Inflammatory macrophage (primary cell): ENCODE measurements at places on chromosomes 7 and 10.
A peak's percentile ranks its signal among the peaks of the same experiment; 100 is the strongest.

GRCh38 chr10:97791824-97792721, 20.3 kb upstream of the SFRP5 start:
- peak; percentile 59 for DNase-seq

GRCh38 chr7:68399991-68400590, 1198.2 kb upstream of the AUTS2 start:
- no peak for DNase-seq

DNA sequence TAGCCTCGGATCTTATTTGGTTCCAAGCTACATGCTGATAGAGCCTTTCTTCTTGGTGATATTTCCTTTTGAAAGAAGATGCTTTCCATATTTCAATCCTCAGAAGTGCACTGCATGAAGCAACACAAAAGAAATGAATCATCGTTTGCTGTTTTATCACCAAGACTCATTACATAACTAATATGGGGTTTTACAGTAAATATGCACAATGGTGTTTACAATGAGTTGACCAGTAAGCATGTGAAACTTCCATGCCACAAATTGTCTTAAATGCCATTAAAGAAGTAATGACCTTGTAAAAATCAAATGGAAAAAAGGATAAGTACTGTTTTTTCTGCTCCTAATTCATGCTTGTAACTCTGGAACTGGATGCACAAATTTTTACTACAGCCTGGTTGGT, 1017.0 kb upstream of the GHITM start:
- no peak for DNase-seq

- no peak for DNase-seq
These were observed 81.3 kb upstream of the AGR3 start for GRCh38 chr7:16963044-16963443.

DNA sequence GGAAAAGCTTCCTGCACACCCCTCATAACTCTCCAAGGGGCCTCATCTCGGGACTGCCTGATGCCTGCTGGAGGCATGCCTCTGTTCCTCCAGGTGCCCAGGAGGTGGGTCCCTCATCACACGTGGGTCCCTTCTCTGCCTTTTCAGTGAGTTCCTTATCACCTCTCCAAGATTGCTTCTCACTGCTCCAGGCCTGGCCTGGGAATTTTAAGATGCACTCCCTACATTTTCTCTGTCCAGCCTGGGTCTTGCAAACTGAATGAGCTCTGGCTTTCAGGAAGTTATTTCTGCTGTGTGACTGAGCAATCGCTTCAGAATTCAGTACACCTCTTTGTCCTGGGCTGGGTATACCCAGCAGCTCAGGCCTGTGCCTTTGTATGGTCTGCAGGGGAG, 43.8 kb downstream of the LRRC18 start:
- no peak for DNase-seq

DNA sequence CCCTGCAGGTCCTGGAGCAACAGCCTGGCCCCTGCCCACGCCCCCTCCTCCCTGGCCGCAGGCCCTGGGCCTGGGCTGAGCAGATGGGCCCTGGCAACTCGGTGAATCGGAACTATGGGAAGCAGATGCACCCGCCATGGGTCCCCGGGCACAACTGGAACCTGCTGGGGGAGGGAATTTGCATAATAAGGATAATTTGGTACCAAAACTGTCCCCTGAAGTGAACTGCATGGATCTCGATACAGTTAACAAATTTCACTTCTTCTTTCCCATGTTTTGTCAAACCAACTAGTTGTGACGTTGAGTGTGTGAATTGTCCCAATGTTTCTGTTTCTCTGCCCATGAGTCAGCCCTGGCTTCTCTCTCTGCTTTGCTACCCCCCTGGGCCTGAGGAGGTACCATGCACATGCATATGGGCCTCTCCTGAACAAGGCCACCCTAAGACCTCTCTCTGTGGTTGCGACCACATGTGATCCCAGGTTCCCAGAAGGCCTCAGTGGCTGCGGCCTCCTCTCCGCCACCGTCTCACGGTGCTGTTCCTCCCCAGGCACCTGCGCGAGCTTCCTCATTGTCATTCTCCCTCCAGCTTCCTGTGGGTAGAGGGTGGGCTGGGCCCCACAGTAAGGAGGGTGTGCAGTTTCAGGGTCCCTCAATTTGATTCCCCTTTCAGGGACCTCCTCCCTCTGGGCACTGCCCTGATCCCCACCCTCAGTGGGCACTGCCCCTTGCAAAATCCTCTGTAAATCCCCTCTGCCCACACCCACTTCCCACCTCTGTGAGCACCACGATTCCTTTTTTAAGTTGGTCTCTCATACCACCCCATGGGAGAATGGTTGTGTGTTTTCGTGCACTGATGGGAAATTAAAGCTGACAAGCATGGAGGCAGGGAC, 40.0 kb downstream of the FIGNL1 start:
- DNase-seq = peak; percentile 48

DNA sequence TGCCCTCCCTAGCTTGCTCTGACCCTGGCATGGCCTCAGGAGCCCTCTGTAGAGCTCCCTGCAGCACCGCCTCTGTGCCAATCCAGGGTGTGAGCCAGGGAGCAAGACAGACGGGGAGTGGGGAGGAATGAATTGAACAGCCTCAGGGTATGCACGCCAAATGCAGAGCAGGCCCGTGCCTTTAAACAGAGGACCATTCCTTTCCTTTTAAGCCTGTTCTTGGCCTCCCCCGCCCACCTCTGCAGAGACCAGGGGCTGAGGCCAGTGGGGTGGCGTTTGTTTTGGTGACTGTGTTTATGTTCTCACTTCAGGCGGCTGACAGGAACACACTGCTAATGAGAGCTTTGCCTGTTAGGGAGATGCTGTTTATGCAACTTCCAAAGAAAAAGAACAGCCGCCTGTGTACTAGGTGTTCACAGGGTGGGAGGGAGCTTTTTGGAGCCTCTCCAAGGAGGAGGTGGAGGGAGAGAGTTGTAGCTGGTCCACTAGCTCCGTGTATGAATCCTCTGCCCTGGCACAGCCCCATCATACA, 528.1 kb upstream of the DPP6 start:
- no peak for DNase-seq

DNA sequence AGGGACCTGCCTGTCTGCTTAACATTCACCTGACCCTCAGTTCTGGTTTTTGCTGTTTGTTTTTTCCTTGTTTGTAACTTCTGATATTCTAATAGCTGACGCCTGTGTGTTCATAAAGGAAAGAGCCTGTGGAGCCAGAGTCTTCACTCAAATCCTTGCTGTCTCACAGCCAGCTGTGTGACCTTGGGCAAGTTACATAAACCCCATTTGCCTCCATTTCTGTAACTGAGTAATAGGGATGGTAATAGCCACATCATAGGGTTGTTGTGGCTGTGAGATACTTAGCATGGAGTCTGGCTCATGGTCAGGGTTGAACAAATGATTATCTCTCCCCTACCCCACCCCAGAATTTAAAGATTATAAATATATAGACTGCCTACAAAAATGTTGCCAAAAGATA, 27.0 kb downstream of the WBP1L start:
- DNase-seq = no peak

- no peak for DNase-seq
These were observed 294.4 kb downstream of the BICC1 start for GRCh38 chr10:58806970-58807628.

GRCh38 chr7:20128001-20128400, 89.2 kb downstream of the MACC1 start:
- DNase-seq = no peak

DNA sequence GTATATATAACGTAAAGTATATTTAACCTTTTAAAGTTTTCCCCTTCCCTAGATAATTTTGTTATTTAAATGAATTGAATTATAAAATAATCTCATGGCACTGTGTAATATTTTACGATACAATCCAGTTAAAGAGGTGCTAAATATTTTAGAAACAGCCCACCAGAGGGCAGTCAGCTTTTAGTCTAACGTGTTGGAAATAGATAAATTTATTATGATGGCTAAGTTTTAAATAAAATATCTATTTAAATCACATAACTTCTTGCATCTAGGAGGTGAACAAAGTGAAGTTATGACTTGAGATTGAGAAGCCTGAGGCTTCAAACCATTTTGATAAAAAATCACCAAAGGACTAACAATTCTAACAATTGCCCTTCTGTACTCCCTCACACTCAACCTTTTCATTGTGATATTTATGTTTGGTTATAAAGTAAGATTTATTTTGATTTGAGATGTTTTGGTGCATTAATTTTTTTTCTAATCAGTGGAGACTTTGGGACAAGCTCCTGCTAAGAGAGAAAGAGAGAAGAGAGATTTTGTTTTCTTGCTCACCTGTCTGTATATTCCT, 171.5 kb upstream of the SP4 start:
- DNase-seq = peak; percentile 54

GRCh38 chr10:13080643-13081042, 19.3 kb upstream of the OPTN start:
- DNase-seq = no peak

- no peak for DNase-seq
These were observed 7.8 kb downstream of the LIPF start for GRCh38 chr10:88672041-88672440.

- DNase-seq = no peak
These were observed 12.2 kb upstream of the KLRG2 start for GRCh38 chr7:139495580-139496125.

DNA sequence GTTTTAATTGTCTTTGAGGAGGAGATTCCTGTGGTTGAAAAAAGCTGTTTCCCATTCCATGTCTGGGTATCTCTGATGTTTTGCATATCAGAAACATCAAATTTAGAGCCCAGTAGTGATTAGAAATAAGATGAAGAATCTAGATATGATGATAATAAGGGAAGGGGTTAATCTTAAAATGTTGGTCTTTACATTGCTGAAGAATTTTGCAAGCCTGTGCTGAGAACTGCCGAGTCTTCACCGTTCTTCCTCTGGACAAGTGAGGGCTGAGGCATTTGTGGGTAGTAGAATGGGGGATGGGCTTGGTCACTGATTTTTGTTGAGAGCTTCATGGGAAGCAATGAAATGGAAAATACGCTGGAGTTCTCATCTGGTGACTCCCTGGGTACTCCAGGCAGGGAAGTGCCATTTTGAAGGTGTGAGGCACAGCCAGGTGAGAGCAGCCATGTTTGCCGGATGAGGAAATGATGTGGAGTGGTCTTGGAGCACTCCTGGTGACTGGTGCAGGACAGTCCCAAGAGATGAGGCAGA, 10.2 kb downstream of the TCF7L2 start:
- DNase-seq = no peak

DNA sequence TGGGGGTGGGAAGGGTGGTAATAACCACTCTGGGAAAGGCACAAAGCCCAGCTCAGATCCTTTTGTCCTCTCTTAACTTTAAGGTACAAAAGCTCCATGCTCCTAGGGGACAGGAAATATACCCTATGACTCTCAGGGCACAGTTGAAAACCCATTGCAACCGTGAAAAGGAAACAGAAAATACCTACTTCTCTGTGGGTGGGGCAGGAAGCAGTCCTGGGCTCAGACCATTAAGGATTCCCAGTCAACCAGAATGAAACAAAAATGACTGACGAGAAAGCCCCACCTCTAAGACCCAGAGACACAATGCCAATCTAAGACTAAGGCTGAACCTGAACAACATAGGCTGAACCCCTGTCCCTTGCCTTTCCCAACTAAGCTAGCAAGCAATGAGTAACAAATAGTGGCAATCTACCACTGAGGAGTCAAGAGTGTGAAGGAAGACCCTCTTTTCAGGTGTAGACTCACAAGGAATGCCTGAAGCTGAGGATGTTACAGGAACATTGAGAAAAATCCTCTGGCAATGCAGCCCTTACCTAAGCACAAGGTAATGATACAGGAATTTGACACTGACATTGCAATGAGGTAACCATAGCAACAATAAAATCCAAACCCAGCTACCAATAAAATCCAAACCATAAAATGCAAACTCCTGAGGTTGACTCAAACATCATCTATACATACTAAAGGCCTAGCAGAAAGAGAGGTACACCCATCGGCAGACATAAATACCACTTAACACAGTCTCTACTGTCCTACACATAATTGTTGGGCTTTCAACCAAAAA, 380.1 kb downstream of the HPSE2 start:
- no peak for DNase-seq

GRCh38 chr7:3304131-3304530, 3.1 kb downstream of the SDK1 start:
- no peak for DNase-seq
